ENCODE measurements at places on chromosomes 16 and 17.

DNA sequence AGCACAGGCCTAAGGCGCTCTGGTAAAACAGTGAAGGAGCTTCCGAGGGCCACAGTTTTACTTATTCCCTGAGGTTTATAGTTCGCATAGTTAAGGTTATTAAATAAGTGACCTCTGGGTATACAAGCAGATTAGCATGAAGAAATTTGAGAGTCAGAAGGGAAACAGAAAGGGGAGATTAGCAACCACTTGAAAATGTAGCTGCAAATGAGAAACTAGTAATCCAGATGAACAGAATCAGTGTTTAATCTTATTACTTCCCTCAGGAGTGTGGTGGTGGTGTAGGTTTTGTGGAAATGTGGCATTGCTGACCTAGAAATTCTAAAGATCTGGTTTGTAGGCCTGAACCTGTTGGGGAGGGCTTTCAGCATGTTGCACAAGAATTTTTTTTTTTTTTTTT is 130.4 kb downstream of the CCDC182 start:
- DNase-seq, result no peak

DNA sequence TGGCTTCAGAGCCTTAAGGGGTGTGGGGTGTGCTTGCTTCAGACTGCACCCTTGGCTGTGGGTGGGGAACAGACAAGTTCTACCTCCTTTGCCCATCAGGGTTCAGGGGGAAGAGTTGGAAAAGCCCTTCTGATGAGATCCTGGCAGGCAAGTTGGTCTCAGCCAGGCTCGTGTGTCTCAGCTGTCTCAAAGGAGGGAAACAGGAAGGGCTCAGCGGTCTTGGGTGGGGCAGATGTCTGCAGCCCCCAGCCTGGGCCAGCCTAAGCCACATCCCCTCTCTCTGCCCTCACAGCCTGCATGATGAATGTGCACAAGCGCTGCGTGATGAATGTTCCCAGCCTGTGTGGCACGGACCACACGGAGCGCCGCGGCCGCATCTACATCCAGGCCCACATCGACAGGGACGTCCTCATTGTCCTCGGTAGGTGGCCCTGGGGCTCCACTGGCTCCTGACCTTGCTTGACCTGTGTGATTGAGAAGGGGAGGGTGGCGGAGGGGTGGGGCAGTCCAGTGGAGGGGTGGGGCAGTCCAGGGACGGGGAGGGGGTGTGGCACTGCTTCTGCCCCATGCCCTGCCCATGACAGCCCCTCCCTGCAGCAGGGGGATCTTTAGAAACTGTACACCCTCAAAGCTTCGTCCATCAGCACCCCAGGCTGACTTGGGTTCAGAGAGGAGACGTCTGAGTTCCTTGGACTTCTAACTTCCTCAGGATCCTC is 199.5 kb downstream of the PRKCB start:
- no peak for DNase-seq

DNA sequence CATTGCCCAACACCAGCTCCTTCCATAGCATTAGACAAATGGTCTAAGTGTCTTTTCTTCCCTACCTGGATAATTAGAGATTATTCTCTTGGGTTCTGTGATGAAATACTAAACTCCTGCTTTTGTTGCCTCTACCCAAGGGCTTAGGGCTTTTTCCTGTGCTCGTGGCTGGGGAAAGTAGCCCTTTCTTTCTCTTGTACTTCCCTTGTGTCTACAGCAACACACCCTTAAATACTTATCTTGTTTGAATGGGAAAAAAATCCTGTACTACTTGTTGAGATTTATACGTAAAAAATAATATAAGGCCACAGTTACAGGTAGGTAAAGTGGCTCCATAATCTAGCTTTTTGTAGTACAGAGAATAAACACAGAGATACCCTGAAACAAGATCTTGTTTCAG is 7.0 kb upstream of the NACA2 start:
- DNase-seq, result no peak

DNA sequence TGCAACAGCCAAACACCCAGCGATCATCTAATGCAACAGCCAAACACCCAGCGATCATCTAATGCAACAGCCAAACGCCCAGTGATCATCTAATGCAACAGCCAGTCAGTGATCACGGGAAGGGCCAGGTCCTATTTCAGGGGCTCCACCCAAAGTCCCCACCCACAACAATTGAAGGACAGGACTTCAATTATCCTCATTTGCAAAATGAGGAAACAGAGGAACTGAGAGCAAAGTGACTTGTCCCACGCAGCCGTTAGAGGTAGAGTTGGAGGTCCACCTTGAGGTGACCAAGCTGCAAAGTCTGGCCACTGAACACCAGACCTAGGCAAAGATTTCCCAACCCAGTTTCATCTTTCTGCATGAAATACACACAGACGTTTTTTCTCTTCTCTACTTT is 3.7 kb downstream of the ZG16B start:
- no peak for DNase-seq

DNA sequence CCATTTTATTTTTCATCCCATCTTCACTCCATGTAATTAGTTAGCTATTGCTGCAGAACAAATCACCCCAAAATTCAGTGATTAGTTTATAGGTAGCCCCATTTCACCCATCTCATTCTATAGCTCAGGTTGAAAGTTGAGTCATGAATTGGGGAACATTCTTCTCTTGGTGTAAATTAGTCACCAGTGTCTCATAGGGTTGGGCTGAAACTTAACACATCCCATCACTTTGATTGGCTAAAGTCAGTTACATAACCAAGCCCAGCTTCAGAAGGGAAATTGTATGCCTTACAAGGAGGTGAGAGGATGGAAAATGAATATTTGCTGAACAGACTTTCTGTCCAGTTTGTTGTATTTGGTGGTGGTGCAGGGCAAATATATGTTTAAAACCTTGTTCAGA is 477.5 kb downstream of the WWOX start:
- DNase-seq, result no peak

- DNase-seq, result no peak
Measured at GRCh38 chr16:85284141-85284817, 172.0 kb upstream of the CIBAR2 start.

GRCh38 chr17:7732981-7733539 is 15.5 kb downstream of the DNAH2 start:
- DNase-seq, result no peak

DNA sequence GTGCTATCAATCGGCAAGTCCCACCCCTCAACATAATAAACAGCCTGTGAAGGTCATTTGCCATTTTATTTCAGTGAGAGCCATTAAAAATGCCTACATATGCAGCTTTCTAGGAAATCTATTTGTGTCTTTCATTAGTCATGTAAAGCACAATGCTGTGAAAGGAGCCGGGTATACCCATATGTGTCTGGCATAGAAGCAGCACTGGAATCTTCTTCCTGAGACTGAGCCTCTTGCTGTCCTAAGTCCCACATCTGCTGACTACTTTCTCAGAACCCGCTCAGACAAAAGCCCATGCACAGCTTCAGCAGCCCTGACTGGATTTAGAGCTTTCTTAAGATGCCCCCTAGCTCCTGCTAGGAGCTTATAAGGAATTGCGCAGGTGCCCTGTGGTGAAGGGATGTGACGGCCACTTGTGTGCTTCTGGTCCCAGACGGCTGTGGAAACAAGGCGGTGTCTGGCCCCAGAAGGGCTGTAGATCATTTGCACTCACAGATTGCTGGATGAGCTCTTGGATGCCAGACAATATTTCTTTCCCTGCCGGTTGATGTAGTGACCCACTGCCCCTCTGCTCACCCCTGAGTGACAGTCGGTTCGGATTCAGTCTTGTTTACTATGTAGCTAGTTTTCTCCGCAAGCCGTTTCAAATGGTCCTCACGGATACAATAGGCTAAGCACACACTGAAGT is 172.2 kb downstream of the ANKFN1 start:
- DNase-seq, result no peak

- no peak for DNase-seq
Measured at GRCh38 chr16:84751241-84751640, 51.4 kb downstream of the USP10 start.

DNA sequence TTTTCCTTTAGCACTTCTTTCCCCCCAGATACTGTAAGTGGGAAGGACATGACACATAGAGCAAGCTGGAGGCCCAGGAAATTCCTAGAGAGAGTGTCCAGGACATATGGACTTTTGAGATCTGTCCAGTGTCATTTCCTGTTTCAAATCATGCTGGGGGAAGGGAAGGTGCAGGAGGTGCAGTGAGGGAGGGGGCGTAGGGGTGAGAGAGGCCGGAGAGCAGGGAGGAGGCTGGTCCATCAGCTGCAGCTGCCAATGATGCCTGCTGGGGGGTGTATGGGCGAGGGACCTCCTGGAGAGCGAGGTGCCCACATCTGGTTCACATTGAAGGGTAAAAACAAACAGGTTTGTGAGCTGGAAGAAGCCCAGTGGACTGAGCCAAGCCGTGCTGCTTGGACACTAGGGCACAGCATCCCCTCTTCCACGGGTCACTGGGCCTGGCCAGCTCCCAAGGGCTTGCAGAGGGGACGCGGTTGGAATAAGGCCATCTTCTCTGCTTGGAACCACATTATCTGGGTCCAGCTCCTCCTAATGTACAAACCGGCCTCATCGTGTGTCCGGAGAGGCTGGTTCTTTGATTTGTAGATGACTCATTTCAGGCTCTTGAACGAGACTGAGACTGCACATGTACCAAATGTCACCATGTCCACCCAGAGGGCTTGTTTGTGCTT is 70.4 kb upstream of the SMURF2 start:
- DNase-seq, result peak; percentile 56

DNA sequence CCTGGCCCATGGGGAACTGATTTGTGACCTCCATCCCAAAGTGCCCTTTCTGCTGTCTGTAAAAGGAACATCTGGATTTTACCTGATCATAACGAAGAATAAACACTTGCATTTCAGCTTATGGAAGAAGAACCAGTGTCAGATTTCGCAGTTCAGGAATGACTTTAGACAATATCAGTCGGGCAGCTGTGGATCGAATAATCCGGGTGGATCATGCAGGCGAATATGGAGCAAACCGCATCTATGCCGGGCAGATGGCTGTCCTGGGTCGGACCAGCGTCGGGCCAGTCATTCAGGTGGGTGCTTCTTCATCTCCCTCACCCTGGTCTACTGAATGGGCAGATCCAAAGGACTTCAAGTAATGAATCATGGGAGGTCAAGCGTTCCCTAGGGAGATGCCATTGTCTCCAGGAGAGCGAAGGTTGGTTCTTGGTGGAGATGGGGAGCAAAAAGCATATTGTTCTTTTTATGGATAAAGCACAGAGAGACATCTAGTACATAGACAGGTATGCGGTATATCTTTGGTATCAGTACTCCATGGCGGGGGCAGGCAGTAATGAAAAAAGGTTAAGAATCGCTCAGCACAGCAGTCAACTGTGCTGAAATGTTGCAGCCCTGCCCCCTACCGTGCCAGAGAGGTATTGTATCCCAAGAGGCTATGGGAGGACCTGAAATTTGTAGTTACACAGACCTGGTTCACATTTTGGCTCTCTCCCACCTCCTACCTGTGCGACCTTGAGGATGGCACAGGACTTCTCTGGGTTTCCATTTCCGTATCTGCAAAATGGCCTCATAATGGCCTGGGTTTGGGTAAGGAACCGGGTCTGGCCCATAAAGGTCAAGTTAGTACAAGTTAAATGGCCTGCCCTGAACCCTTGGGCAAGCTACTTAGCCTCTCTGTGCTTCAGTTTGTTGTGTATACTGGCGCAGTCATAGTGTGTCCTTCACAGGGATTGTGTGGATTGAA is 4.7 kb downstream of the COQ7 start:
- peak; percentile 64 for DNase-seq

DNA sequence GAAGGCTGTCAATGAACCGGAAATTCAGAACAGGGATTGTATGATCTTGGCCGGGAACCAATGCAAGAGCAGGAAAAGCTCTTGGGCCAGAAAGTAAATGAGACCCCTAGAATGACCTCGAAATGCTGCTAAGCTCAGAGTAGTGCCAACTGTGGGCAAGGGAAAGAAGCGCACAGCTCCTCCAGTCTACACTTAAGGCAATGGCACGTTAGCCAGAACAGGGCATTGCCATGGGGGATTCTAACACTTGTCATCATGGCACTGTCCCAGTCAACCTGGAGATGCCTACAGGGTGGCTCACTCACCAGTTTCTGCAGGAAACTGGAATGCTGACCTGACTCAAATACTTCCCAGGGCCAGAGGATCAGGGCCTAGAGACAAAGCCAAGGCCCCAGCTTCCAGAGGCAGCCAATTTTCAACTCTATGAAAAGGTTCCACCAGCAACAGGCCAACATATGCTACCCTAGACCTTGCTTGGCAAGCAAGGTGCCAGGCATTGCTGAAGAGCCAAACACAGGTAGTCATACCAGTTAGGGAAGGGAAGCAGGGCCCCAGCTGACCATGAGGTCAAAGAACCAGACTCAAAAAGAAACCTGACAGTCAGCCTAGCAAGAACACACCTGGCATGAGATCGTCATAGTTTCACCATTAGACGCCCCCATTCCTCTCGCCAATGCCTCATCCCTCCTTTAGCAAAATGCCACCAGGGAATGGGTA is 34.9 kb downstream of the ARHGAP17 start:
- no peak for DNase-seq

GRCh38 chr17:71725811-71726210 is 395.0 kb upstream of the SOX9 start:
- no peak for DNase-seq

Measured in iris pigment epithelial cell (primary cell).